ENCODE measurements at places on chromosomes 3 and 15.
A peak's percentile ranks its signal among the peaks of the same experiment; 100 is the strongest.

DNA sequence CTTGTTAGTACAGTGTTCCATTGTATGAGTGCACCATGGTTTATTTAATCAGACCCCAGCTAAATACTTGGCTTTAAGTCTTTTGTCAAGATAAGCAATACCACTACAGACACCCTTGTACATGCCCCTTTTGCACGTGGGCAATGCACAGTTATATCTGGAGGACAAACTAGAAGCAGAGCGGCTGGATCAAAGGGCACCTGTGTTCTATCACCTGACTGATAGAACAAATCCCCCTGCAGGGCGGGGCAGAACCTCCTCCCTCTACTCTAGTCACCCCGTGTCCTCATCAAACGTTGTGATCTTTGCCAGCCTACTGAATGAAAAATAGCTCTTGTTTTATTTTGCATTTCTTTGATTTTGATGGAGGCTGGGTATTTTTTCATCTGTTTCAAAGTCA lies 314.9 kb downstream of the TLE3 start:
- no peak for DNase-seq

- DNase-seq = no peak
Measured at GRCh38 chr15:34616613-34617012, 33.2 kb upstream of the GOLGA8B start.

GRCh38 chr3:138180375-138181029 lies 5.8 kb upstream of the DBR1 start:
- DNase-seq = peak; percentile 32

DNA sequence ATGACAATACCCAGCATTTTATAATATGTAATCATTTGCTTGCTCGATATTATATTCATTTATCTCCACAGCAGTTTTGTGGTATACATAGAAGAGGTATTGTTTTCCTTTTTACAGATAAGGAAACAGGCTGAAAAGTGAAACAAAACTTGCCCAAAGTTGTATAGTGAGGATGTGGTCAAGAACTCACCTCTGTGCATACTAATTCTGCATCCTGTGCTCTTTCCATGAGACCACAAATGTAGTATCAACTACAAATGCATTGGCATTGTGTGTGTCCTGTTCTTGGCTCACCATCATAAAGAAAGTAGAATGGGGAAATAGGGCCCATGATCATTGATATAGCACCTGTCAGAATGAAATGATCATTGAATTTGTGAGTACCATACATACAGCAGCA lies 167.3 kb downstream of the NECTIN3 start:
- DNase-seq = no peak

DNA sequence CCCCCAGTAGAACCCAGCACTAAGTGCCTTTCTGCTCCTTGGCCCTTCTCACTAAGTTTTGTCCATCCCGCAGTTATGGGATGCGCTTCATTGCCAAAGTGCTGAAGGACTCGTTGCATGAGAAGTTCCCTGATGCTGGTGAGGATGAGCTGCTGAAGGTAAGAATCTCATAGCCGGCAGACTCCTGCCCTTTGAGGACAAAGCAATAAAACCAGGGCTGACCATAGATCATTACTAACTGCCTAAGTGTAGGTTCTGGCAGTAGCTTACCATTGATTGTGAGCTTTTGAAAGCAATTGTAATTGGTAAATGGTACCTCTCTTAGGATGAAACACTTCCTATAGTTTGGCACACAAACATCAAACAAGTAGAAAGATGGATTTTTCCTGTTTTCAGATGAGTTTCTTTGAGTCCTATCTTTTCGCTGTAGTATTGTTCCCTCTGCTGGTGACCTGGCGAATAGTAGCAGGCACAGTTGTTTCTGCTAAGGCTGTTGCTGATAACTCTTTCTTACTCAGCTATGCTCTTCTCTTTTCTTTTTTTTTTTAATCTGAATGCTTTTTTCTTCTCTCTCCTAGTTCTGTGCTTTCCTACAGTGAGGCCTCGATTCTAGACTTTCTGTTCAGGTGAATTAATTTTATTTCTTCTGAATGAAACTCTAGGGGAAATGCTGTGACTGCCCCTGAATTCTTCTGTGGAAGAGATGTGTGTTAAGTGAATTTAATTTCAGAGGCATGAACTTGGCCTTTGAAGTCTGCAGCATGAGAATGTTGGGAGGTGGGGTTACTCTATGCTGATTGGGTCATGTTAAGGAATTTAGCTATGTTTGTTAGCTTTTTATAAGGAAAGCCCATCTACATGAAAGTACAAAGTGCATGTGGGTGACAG lies 47.4 kb upstream of the CRTC3 start:
- DNase-seq = peak; percentile 33

DNA sequence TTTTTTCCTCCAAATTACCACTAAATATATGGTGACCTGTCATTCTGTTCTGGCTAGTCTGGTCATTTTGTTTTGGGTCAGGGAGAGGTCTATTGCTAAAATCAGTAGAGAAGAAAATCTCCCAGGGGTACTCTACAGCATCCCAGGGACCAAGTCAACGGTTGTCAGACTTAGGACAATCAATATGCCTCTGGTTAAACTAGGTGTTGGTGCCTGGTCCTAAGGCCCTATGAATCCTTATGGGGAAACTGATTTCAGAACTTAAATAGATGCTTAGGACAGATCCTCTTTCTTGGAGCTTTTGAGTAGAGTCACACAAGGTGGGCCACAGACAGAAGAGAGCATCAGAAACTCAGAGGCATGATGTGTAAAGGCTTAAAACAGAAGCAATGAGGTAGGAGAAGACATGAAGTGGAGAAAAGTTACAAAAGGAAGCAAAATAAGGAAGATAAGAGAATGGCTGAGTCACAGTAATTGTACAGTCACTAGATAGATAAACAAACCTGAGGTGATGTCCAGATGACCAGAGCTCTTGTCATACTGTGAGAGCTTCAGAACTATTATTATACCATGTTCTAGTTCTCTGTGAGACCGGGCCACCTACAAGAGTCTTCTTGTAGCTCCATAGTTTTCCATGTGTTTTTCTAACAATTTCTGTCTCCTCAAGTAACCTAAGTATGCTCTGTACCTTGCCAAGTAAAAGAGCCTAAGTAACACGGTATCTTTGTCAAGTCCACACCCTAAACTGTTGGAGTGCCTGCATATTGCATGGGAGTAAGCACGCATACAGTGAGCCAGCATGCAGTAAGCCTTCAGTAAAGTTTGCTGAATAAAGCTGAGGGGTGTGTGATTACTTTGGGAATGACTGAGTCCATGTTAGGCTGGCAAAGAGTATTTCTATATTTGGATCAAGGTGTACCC lies 44.6 kb upstream of the LEKR1 start:
- DNase-seq = peak; percentile 41

DNA sequence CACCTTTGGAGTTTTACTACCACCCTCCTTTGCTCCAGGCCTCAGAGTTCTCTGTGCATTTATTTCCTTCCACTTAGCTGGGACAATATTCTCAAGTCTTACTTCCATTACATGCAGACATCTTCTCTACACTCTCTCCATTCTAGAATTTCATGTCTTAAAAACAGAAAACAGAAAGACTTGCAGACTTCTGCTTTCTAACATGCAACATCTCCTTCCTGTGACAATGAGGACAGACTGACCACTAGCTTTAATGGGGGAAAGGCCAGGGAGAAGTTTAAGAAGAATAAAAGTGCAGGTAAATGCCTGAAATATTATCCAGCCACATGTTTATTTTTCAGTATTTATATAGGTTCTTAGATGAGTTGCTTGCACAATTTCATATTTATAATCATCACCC lies 17.1 kb upstream of the CSTA start:
- no peak for DNase-seq
